ENCODE measurements at places on chromosomes 1 and 21.

- DNase-seq, result no peak
These were observed 114.2 kb downstream of the SLC16A1 start for GRCh38 chr1:112841825-112842224.

GRCh38 chr1:225817611-225818061 lies 7.7 kb downstream of the EPHX1 start:
- no peak for DNase-seq

- no peak for DNase-seq
These were observed 31.6 kb upstream of the CACNA1E start for GRCh38 chr1:181451661-181452230.

- no peak for DNase-seq
These were observed 933 bp downstream of the ANKRD34A start for GRCh38 chr1:145963265-145964019.

DNA sequence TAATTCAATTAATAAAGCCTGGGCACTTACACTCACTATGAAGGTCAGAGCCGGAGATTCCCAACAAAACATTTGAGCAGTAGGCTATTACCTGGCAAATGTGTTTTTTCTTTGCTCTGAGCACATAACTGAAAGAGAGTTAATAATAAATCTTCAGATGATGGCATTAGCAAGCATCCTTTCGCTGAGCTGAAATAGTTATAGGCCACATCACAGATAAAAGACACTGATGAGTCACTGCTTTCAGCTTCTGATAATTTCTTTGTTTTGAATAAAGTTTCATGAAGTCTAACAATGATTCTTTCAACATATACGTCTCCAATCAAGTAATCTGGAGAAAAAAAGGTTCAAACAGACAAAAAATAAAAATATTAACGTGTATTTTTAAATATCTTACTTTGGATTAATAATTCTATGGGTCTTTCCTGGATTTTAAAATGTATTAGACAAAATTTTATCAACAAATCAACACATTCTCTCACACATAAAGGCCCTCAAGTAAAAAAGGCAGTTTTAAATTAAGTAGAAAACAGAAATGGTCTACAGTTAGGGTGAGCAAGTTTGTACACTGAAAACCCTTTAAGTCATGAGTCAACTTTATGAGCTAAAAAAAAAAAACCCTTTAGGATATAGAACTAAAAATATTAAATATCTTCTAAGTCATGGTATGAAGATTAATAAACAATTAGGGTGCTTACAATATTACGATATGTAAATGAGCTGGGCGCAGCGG lies 33.1 kb downstream of the LTN1 start:
- no peak for DNase-seq

- no peak for DNase-seq
These were observed 37.3 kb upstream of the ASB17 start for GRCh38 chr1:75969550-75969949.

DNA sequence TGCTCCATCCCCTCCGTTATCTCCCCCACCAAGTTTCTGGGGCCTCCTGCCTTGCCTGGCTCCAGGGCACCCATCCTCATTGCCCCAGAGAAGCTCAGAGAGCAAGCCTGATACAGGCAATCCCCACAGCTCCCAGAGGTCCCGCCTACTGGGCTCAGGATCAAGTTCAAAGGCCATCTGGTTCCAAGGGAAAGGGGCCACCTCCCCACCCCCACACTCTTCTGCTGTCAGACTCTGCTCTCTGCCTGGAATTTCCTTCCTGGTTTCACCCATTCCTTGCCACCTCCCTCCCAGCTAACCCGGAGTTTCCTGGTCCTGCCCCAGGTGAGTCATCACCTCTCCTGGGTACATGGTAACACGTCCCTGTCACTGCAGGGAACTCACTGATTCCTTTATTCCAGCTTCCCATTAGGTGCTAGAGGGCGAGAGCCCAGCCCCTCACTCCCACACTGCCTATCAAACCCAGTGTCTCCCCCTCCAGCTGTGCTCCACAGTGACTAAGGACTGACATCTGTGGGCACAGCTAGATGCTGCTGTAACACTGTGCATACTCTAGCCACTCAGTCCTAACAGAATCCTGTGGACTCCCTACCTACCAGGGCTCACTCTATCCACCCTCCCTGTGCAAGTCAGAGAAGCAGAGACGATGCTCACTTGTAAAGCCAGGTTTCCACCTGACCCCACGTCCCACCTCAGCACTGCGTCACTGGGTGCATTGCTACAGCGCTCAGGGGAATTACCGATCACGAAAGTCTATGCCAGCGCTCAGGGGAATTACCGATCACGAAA lies 21.8 kb downstream of the RSPH1 start:
- peak; percentile 66 for DNase-seq

GRCh38 chr1:204760757-204761156 lies 75.2 kb upstream of the LRRN2 start:
- DNase-seq, result no peak

DNA sequence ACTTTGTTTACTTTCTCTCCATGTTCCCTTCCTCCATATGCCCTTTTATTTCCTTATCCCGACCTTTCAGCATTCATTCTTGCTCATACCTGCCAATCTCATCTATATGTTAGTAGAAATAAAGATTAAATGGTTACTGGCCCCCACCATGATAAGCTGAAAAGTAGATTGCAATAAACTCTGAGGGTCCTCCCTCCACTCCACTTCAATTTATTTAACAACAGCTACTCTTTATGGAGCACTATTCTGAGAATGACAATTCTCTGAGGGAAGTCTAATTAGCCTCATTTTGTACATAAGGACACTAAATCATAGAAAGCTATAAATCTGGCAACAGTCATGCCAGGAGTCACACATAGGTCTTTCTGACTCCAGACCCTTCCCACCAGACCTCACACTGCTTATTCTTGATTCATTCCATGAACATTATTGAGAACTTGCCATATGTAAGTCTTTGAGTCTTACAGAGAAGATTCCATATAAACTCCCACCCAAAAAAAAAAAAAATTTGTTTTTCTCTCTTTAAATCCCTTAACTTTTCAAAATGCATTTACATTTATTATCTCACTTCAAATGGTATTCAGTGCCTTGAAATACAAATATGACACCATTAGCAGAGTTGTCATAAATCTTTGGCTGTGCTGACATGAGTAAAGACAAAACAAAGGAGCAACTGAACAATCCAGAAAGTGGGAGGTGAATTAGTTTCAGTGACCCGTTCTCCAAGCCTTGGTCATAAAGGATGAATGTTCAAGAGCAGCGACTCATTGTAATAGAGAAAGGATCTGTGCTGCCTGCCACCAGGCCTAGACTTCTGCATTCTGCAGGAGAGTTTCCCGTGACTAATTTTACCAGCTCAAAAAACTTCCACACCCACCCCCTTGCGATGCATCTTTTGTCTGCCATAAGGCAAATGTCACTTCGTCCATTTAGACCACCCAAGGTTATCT lies 28.5 kb downstream of the PALMD start:
- no peak for DNase-seq

GRCh38 chr1:152858062-152858461 lies 1.7 kb upstream of the LCE7A start:
- no peak for DNase-seq

- no peak for DNase-seq
These were observed 231.3 kb downstream of the SETD4 start for GRCh38 chr21:35829067-35829466.

GRCh38 chr1:218250492-218250891 lies 34.6 kb upstream of the RRP15 start:
- DNase-seq, result no peak

DNA sequence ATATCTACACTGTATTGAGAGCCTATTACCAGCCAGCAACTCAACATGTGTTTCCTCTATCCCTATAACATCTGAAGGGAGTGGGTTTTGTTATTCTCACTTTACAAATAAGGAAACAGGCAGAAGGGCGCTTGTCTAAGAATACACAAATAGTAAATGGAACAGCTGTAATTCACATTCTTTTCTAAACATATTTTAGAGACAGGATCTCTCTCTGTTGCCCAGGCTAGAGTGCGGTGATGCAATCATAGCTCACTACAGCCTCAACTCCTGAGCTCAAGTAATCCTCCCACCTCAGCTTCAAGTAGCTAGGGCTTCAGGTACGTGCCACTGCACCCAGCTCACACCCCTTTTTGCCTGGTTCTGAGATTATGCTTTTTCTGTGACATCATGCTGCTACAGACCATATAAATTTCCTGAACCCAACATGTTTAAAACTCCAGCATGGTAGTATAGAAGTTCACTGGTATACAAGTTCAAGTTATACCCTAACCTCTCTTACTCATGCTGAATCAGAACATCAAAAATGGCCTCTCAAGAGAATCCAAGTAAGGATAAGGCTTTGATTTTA lies 8.6 kb upstream of the TACSTD2 start:
- DNase-seq, result no peak

DNA sequence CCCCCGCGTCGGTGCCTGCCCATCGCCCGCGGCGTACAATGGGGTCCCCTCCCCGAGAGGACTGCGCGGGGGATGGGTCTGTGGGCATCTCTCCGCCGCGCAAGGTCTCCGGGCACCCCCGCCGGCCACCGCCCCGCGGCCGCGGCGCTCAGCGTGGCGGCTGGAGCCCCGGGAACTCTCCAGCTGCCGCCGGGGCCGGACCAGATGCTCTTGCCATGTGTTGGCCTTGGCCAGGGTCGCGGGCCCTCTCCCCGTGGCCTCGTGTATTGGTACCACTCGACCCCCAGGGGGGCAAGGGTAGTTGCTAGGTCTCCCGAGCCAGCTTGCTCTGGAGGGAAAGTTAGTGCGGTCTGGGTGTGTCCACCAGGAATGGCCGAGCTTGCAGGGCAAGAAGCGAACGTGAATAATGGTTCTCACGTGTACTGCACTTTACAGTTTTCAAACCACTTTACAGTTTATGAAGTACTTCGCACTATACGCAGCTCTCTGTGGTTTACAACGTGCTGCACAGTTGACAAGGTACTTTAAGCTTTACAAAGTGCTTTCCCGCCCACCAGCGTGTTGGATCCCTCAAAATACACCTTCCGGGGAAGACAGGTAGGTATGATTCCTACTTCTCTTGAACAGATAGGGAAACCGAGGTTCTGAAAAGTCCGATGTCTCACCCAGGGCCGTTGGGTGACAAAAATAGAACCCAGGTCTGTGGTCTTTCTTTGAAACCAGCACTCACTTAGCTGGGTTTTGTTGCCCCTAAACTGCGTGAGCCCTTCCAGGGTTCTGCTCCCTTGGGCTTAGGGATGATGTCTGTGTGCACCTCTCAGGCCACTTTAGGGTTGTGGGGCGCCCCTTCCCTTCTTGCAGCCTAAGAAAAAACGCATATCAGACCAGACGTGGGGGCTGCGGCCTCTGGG lies 1.2 kb downstream of the EPHB2 start:
- DNase-seq, result no peak

DNA sequence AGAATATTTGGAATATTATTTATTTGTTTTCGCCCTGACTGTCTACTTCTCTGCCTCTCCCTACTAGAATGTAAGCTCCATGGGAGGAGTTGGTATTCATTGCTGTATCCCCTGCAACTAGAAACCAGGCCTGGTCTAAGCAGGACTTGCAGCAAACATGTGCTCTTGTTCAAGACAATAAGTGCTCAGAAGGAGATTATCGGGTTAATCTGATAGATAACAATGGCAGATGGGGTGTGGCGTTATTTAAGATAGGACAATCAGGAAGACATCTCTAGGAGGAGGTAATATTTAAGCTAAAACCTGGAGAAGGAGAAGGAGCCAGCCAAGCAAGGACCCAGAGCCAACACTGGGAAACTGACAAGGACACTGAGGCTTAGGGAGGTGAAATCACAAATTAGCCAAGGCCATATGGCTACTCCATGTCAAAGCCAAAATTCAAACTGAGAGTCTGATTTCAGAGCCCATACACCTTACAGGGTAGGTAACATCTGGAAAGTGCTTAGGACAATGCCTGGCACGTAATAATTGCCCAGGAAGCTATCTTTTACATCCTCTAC lies 41.5 kb downstream of the STYXL2 start:
- no peak for DNase-seq

DNA sequence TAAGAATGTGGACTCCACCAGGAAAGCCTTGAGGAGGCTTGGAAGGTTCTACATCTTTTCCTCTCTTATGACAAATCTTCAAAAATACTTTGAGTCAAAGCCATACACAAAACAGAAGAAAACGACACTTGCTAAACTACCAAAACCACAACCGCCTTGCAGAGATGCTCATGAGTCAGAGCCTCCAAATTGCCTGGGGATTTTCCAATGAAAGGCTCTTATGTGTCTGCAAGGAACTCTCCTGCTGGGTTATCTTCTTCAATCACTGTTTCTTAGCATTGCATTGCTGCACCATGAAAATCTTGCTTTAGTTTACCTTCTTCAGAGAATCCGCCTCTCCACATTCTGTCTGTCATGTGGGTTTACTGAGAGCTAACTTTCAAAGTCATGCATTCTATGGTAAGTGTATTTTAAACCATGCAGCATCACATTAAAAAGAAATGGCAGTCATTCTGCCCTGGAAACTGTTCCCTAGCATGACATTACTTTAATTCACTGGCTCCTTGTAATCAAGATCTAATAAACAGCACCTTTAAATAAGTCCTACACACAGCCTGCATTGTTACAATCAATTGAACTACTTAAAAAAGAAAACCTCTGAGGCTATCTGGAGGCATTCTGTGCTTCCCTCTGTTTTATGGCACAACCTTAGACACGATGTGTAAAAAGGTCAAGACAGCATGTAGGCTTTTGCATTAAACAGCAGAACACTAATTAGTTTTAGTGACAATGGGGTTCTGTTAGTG lies 210.0 kb upstream of the FOXD3 start:
- DNase-seq, result no peak

GRCh38 chr21:34722684-34723300 lies 54.0 kb downstream of the CLIC6 start:
- no peak for DNase-seq

- DNase-seq, result no peak
These were observed 37.1 kb downstream of the ATF6 start for GRCh38 chr1:161803181-161803580.

DNA sequence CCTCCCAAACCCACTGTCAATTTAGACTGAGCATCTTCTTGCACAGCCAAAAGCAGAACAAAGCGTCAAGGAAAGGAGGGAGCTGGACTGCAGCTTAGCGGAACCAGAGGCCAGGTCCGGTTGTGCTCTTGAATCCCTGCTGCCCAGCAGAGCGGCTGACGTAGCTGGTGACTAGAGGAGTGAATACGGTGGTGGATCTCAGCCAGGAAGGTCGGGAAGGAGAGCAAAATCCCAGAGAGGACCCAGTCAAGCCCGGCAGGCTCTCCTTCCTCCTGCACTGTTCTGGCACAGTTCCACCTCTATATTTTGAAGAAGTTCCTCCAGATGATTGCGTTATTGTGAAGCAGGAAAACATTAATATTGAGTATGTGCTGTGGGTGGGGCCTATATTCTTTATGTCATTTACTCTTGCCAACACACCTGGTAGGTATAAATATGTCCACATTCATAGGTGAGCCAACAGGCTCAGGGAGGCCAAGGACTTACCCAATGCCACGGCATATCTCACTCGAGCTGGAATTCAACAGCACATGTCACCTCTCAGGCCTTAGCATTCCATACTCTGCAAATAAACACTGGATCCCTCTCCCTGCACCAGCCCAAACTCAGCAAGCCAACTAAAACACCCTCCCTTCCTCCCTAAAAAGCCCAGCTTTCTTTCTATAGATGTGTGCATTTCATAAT lies 23.6 kb upstream of the ABCB10 start:
- no peak for DNase-seq

- no peak for DNase-seq
These were observed 22.5 kb downstream of the ERRFI1 start for GRCh38 chr1:8003438-8004112.
